NCI-H524 (cell line): ENCODE measurements at places on chromosomes 2 and 18.

GRCh38 chr2:216663846-216664245, 30.6 kb downstream of the IGFBP2 start:
- DNase-seq = no peak

GRCh38 chr2:207528980-207529329, 807 bp upstream of the CREB1 start:
- no peak for DNase-seq

GRCh38 chr2:96799623-96799935, 16.5 kb upstream of the CNNM3 start:
- DNase-seq = no peak

GRCh38 chr2:75539955-75540716, 20.6 kb downstream of the EVA1A start:
- DNase-seq = no peak

DNA sequence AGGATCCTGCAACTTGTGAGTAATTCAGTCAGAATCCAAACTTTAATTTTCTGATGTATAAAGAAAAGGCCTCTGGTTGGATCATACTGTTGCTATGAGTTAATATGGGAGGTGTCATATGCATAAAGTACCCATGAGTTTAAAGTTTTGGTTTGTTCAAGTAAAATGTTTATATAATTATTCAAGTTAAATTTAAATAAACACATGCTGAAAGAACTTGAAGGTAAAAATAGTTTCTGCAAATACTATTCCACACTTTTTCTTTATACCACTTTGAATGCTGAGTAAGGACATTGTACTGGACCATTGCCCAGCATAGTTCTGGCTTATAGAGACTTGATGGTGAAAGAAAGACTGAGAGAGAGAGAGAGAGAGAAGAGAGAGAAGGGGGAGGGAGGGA, 30.7 kb downstream of the PKP4 start:
- no peak for DNase-seq

- peak; percentile 27 for DNase-seq
Measured at GRCh38 chr2:232328032-232328422, 50.5 kb upstream of the ALPP start.

DNA sequence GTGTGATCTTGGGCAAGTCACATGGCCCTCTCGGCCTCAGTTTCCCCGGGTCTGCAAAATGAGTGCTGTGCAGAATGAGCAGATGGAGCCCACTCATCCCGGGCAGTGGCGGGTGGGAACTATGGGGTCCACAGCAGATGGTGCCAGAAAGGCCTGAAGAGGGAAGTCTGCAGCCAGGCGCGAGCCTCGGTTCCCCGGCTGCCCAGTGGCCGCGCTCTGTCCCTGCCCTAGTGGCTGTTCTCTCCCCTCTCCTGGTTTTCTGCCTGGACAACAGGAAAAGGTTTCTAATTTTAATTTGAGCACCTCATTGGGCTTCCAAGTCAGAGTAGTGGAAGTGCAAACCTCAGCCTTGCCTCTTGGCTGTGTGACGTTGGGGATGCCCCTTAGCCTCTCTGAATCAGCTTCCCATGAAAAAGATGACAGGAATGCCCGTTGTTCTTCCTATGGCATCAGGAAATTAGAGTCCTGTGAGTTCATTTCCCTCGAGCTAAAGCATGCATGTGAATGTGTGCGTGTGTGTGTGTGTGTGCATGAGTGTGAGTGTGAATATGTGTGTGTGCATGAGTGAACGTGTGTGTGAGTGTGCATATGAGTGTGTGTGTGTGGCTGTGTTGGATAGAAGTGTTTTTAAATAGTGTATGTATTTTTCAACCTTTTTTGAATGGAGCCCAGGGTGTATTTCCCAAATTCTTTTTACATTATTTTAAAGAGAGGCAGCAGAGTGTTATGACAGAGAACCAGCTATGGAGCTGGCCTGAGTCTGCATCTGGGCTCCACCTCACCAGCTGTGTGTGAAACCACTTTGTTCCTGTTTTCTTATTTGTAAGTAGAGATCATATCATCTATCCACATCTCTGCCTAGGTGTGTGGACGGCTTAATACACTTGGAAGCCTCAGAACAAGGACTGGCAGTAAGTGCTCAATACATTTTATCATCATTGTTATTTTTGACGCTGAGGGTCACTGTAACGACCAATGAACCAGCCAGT, 41.3 kb downstream of the RRM2 start:
- peak; percentile 69 for DNase-seq

- DNase-seq = no peak
Measured at GRCh38 chr2:176500901-176501300, 231.7 kb downstream of the MTX2 start.

DNA sequence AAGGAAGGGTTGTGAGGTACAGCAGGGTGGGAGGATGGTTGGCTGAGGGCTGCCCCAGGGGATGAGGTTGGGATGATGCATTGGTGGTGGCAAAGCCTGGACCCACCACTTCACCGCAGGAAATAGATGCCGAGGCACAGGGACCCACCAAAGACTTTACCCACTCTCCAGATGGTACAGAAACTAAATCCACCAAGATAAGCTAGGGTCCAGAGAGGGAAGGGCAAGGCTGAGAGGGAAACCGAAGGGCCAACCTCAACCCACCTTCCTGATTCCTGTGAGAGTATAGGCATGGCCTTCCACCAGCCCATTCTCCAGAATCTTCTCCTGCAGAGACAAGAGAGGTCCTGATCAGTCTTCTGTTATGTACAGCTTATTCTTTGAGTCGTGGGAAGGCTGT, 18.1 kb downstream of the CAPN14 start:
- no peak for DNase-seq

- peak; percentile 41 for DNase-seq
Measured at GRCh38 chr2:42125841-42126594, 43.1 kb upstream of the EML4 start.

- DNase-seq = no peak
Measured at GRCh38 chr2:215216806-215217205, 78.4 kb upstream of the ABCA12 start.

DNA sequence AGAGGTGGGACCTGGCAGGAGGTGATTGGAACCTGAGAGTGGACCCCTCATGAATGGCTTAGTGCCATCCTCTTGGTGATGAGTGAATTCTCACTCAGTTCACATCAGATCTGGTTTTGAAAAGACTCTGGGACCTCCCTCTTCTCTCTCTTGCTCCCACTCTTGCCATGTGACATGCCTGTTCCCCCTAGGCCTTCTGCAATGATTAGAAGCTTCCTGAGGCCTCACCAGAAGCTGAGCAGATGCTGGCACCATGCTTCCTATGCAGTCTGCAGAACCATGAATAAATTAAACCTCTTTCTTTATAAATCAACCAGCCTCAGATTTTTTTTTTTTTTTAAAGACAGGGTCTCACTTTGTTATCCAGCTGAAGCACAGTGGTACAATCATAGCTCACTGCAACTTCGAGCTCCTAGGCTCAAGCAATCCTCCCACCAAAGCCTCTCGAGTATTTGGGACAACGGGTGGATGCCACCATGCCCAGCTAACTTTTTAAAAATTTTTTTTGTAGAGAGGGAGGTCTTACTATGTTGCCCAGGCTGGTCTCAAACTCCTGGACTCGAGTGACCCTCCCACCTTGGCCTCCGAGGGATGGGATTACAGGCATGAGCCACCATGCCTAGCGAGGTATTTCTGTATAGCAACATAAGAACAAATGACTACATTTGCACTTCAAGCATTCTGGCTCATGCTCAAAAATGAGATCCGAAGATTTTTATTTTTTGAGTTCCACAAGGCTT, 2.0 kb upstream of the ZFAND2B start:
- no peak for DNase-seq

- DNase-seq = no peak
Measured at GRCh38 chr18:59072727-59073421, 66.8 kb upstream of the SEC11C start.

DNA sequence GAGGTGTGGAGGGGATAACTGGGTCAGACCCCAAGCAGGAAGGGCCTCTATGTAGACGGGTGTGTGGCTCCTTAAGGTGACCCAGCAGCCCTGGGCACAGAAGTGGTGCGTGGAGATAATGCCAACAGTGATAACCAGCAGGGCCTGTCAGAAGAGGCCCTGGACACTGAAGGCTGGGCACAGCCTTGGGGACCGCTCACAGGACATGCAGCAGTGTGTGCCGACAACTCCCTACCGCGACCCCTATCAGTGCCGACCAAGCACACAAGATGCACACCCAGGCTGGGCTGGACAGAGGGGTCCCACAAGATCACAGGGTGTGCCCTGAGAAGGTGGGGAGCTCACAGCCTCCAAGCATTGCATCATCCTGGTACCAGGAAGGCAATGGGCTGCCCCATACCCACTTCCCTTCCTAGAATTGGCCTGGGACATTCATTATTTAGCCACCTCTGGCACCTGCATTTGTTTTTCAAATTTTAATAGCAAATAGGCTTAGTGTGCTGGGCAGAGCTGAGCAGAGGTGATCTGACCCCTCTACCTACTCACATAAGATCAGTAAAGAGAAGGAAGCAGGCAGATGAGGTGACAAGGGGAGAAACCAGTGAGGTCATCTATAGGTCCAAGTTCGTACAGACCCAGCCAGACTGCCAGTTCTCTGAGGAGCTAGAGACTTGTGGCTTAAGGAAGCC, 55.2 kb downstream of the BCL11A start:
- no peak for DNase-seq
